Breast epithelium (tissue), 4 donors: ENCODE measurements at places on chromosomes 12 and 14. TPM values are rescaled to one million over a fixed set of nuclear protein-coding genes. Genes with fewer than 3 reads are reported as not detected.
A peak's percentile ranks its signal among the peaks of the same experiment; 100 is the strongest.

SERPINA1 gene
- 200 TPM for total RNA-seq

- no peak for DNase-seq
Observed at GRCh38 chr12:65810036-65810435, 14.2 kb upstream of the HMGA2 start.

ADAM20 gene
- total RNA-seq, result 4.4 TPM

GRCh38 chr14:35236806-35237205 lies 55.4 kb upstream of the PSMA6 start:
- DNase-seq, result no peak

- DNase-seq, result no peak
Observed at GRCh38 chr12:71904629-71905028, 34.0 kb upstream of the TPH2 start.

- DNase-seq, result no peak
Observed at GRCh38 chr12:11797317-11797913, 147.9 kb downstream of the ETV6 start.

GRCh38 chr12:66962290-66962689 lies 283.4 kb upstream of the GRIP1 start:
- DNase-seq, result no peak

- no peak for DNase-seq
Observed at GRCh38 chr12:50302686-50303085, 19.4 kb upstream of the LIMA1 start.

DNA sequence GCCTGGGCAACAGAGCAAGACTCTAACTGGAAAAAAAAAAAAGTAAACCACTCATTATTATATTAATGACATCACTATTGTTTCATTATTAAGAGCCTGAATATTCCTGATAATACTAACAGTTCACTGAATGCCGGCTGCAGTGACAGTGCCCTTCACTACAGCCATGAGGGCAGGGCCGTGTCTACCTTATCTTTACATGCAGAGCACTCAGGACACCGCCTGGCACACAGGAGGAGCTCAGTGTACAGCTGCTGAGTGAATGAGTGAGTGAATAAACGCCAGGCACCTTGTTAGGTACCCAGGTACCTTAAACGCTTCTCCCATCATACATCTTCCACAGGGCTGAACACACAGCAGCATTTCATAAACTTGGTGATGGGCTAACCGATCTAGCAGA lies 23.2 kb downstream of the ZFYVE1 start:
- no peak for DNase-seq

KRT6C gene
- not detected for total RNA-seq

DNA sequence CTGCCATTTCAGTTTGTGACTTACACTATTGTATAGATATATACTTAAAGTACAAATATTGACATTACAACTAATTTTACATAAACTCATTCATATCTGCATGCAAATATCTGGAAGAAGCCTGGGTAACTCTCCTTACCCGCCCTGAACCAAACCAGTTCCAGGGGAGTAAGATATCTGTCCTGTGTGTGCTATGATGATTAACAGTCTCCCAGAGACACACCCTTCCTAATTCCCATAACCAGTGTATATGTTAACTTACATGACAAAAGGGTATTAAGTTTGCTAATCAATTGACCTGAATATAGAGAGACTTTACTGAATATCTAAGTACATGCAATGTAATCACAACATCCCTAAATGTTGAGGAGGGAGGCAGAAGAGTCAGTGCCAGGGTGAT lies 23.0 kb downstream of the PRB3 start:
- no peak for DNase-seq

GLI1 gene
- 2.1 TPM for total RNA-seq

DNA sequence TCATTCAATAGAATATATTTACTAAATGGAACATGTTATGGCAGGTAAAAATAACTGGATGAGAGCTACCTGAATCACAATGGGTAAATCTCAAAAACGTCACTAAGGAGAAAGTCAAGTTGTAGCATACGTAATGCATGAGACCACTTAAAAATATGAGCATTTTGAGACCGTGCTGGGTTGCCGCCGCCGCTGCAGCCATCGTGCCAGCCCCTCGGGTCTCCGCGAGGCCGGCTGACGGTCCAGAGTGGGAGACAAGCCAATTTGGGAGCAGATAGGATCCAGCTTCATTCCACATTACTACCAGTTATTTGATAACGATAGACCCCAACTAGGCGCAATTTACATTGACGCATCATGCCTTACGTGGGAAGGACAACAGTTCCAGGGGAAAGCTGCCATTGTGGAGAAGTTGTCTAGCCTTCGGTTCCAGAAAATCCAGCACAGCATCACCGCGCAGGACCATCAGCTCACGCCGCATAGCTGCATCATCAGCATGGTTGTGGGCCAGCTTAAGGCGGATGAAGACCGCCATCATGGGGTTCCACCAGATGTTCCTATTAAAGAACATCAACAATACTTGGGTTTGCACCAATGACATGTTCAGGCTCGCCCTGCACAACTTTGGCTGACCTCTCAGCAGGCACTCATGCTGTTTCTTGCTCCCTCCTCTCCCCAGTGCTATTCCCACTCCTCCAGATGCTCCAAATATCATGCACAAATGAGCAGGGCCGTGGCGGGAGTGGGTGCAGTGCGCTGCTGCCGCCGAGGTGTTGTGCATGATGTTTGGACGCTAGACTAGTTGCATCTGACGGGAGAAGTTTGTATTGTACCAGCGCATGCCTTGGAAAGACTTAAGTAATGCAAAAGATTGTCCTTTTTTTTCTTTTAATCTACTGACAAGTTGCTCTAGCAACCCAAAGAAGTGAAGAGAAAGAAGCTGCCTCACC lies 6.3 kb upstream of the BRMS1L start:
- DNase-seq, result no peak

GRCh38 chr12:59600171-59600570 lies 4.3 kb downstream of the SLC16A7 start:
- DNase-seq, result no peak

RNFT2 gene
- total RNA-seq, result under 0.01 TPM

DNA sequence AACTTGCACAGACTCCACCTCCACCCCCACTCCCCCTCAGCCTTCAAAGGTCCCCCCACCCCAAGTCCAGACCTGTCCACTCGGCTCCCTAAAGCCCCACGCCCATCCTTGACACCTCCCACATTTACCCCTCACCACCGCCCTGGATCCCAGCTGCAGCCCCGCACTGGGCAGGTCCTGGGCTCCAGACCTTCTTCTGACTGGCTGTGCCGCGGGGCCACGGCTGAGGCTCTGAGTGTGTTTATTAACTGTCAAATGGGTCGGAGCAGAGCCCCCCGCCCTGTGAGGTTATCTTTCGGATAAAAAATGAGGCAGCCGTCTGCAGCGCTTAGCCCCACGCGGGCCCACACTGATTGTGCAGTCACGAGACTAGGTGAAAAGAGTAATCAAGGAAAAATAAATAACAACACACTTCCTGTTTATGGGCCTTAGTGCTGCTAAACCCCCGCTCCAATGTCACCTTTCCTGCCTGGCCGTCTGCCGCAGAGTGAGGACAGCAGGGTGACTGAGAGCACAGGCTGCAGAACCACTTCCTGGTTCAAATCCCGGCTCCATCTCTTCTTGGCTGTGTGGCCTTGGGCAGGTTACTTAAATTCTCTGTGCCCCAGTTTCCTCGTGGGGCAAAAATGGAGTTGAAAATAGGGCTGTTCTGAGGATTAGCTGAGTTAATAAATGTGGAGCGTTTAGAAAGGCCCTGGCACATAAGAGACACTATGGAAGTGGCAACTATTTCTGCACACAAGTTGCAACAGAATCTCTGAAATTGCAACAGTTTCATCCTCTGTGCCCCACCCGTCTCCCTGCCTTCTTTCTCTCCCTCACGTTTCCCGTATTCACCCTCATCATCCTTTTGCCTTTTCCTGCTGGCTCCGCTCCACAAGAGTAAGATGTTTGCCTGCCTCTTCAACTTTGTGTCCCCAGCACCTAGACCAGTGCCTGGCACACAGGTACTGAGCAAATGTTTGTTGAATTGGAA lies 9.4 kb downstream of the SETD1B start:
- no peak for DNase-seq

HNRNPC gene
- 386 TPM for total RNA-seq

DNA sequence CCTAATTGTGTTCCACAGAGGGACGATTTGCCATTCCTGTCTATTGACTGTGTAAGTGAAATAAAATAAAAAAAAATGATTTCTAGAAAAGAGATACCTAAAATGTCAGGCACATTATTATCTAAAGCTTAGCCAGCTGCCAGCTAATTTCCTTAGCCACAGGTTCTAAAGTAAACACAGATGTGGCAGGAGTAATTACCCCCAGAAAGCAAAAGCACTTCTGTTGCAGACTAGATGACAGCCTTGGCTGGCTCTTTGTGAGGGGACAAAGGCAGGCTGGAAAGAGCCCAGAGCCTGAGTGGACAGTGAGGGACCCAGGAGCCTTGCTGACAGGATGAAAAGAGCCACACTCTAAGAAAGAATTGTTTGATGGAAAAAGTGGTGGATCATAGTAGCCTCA lies 418.1 kb downstream of the LRIG3 start:
- DNase-seq, result no peak

- DNase-seq, result no peak
Observed at GRCh38 chr14:69613312-69614073, 2.1 kb downstream of the SUSD6 start.

DNA sequence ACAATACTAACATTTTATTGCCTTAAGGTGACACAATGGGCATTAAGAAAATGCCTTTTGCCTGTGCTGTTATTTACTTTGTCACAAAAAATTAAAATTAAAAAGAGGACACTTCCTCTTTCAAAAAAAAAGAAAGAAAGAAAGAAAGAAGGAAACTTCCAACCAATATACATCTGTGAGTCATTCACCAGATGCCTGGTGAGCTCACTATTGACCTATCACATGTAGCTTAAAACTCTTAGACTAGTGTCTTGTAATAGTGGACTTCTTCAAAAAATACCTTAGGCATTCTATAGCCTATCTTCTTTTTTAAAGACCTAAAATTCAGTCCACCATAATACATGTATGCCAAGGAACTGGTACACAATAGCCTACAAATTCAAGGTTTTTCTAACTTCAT lies 4.9 kb upstream of the SOX5 start:
- no peak for DNase-seq

KIF26A gene
- 2.2 TPM for total RNA-seq

DNA sequence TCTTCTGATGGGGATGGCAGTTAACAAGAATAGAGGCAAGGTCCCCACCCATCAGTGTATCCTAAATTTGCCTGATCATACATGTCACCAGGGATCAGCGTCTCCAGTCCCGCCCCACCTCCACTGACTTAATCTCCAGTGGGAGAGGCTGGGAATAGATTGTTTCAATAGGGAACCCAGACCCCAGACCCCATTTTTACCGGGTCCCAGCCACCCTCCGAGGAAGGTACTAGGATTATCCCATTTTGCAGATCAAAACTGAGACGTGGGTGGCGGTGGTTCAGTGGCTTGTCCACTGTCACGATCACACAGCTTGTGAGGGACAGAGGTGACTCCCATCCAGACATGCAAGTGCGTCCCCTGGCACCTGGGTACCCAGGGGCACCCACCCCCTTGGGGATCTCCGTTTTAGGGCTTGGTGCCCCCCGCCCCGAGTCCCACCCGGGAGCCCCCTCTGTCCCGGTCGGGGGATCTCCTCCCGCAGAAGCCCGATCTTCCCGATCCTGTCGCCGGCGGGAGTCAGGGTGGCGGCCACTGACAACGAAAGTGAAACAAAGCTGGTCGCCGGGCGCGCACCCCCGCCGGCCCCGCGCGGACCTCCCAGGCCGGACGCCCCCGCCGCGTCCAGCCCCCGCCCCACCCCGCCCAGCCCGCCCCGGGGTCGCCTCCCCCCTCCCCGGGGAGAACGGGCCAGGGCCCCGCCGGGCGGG lies 523 bp downstream of the WSB2 start:
- DNase-seq, result peak; percentile 28

- DNase-seq, result no peak
Observed at GRCh38 chr12:53325511-53326061, 4.2 kb upstream of the AAAS start.

GRCh38 chr14:22837750-22838538 lies 1.6 kb downstream of the MMP14 start:
- no peak for DNase-seq

DNA sequence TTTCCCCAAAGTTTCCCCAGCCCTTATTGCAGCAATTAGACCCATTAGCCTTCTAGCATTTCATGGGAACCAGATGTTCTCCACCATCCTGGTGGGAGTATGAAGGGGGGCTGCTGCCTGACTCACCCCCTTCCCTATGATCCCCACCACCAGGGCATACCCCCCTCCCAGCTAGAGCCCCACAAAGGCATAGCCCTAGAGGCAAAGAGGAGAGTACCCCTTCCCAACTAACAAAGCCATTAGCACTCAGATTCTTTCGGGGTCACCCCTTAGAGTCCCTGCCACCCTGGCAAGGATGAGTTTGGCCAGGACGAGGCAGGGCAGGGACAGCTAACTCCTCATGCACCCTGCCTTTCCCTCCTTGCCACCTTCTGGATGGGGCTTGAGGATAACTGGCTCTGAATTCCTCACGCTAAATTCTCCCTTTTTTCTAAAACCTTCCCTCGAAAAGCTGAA lies 9.2 kb downstream of the RARG start:
- no peak for DNase-seq

- no peak for DNase-seq
Observed at GRCh38 chr12:24767016-24767415, 181.9 kb downstream of the BCAT1 start.

GRCh38 chr14:99757331-99758070 lies 35.7 kb upstream of the EML1 start:
- no peak for DNase-seq

SLC15A4 gene
- 41.0 TPM for total RNA-seq

LHX5 gene
- not detected for total RNA-seq

DNA sequence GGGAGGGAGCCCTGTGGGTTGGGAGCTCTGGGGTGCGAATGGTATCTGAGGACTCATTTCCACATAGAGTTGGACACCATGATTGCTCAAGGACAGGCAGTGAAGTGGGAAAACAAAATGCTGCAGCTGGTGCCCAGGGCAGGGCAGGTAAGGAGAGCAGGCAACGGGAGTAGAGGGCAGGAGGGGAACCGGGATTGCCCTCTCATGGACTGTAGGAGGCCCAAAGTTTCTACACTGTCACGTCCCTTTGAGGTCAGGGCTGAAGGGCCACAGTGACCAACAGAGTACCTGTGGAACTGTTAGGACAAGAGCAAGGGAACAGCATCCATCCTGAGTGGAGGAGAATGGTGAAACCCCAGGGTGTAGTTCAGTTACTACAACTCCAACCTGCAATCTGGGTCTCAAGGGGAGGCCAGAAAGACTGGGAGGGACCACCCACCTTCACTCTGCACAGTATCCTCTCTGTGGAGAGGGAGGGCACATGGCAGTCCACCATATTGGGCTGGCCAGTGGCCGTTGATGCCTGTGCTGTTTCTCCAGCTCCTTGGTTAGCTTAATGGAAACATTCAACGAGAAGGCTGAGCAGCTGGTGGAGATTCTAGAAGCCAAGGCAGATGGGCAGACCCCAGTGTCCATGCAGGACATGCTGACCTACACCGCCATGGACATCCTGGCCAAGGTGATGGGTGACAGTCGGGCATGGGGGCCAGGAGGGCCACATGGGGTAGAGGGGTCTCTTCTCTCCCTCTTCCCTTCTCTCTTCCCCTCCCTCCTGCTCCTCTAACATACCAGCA lies 22.2 kb downstream of the CYP46A1 start:
- DNase-seq, result no peak

GRCh38 chr12:107990325-107990724 lies 138.8 kb upstream of the WSCD2 start:
- no peak for DNase-seq

GRCh38 chr12:30962047-30962446 lies 35.5 kb downstream of the TSPAN11 start:
- DNase-seq, result peak; percentile 2
